Endothelial cell of umbilical vein (primary cell): ENCODE measurements at places on chromosomes 3 and 15. TPM values are rescaled to one million over a fixed set of nuclear protein-coding genes. Genes with fewer than 3 reads are reported as not detected.
A peak's percentile ranks its signal among the peaks of the same experiment; 100 is the strongest.

DNA sequence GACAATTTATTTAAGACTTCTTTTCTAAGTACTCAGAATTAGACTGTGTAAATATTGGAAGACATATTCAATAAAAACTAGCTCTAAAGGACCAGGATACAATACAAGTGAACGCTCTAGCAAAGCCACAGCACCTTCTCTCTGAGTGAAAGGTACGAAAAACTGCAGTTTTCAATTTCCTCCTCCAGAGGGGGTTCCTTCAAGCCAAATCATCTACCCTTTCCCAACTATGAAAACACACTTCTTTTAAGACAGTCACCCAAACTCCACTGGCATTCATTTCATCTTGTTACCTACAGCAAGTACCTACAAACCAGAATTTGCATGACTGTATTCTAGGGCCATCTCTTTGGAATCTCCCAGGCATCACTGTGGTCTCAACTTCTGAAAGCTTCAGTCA lies 165.8 kb downstream of the ERC2 start:
- DNase-seq: peak; percentile 11

DNA sequence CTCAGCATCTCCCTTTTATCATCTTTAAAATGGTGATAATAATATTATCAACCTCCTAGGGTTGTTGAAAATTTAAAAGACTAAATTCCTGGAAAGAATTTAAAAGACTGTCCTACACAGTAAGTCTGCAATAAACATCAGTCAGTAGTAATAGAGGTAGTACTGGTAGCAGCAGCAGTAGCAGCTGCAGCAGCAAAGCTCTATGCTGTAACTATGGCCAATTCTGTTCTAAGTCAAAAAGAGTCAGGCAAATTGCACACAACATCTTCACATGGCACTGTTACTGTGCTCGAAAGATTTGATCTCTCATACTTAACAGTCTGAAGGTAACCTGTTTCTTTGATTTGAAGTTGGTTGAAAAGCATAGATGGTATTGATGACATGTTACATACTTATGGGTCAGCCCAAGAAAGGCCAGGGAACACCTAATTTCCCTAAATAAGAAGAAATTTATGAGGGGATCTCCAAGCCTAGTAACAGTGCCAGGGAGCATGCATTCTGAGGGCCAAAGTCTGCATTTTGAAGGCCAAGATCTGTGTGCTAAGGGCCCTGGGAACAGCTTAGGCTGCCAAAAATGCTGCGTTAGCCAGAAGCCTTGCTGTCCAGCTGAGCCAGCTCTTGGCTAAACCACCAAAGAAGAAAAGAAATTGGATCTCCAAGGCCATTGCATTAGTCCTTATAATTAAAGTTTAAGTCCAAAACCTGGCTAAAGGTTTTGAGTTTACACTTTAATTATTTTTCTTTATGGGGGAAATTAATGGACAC lies 68.2 kb downstream of the SIDT1 start:
- no peak for DNase-seq

GRCh38 chr3:177212756-177213155 lies 15.5 kb upstream of the TBL1XR1 start:
- DNase-seq: no peak

- DNase-seq: no peak
Measured at GRCh38 chr15:50594311-50594710, 47.8 kb upstream of the USP50 start.

- peak; percentile 87 for DNase-seq
Measured at GRCh38 chr3:150449169-150449721, 41.1 kb downstream of the TSC22D2 start.

ITPKA gene
- total RNA-seq: 0.18 and 0.66 TPM in 2 replicates
